ENCODE measurements at places on chromosomes 1 and 21.
A peak's percentile ranks its signal among the peaks of the same experiment; 100 is the strongest.

DNA sequence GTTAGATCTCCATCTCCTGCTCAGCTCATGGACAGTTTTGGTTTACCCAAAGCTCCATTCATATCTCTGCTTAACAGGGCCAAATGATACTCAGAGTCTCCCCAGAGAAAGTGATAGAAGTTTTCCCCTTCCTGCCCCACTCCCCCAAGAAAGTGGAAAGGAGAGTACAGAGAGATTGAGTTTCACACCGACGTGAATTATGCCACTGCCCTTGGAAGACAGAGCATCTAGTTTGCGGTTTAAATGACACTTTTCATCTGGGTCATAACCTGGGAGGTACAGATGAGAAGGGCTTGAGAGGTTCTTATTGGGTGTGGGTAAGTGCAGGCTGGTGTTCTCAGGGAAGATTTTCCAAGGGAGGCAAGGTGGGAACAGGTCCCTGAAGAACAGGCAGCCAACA, 6.9 kb upstream of the ZNF362 start:
- DNase-seq: no peak

DNA sequence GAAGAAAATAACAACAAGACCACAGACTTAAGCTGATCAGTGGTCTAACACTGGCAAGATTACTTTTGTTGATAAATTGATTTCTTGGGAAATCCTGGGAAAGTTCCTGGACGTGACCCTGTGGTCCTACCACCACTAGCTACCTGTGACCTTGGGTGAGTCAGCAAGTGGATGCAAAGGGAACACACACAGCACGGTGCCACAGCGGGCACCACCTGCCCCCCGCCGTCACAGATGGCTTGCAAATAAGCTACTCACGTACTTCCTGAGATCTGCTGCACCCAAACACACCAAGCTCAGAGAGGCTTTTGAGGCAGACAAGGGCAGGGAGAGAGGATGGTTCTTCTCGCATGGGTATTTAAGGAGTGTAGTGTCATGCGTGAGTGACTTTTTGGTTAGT, 12.7 kb downstream of the CFAP298 start:
- DNase-seq: no peak

DNA sequence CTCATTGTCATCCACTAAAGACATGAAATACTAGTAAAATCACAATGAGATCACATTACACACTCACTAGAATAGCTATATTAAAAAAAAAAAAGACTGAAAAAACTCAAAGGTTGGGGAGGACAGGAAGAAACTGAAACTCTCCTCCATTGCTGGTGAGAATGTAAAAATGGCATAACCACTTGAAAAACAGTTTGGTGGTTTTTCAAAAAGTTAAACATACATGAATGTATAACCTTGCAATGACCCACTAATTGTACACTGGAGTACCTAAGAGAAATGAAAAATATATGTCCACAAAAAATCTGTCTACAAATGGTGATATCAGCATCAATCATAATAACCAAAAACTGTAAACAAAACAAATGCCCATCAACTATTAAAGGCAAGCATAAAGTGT, 44.0 kb downstream of the NRIP1 start:
- no peak for DNase-seq

- peak; percentile 73 for DNase-seq
These were observed 919 bp downstream of the MCL1 start for GRCh38 chr1:150578272-150579109.

GRCh38 chr21:44896561-44897286, 23.2 kb upstream of the PTTG1IP start:
- no peak for DNase-seq

DNA sequence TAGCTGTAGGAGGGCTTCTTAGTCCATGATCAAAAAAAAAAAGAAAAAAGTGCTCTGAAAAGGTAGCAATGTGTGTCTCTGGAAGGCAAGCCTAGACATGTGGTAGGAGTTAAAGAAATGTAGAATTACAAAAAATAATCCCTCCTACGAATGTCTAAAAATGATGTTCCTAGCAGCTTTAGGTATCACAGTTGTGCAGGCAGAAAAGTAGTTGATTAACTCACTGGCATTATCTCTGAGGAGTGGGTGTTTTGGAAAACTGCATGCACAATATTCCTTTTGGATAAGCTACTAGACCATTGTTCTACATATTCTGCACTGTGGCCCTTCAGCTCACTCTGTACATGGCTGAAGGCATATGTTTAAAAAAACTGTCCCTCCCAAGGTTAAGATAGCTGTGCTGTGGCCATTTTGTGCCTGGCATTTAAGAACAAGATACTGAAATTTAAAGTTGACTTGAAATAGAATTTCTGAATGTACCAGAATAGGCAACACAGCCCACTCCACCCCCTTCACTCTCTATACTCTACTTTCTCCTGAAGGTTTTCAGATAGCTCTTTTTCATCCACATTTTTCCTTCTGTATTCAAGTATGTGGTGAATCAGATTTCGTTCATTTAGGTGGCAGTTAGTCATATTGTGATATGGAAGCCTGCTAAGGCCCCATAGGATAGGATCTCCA, 463.9 kb upstream of the LRRC7 start:
- no peak for DNase-seq

DNA sequence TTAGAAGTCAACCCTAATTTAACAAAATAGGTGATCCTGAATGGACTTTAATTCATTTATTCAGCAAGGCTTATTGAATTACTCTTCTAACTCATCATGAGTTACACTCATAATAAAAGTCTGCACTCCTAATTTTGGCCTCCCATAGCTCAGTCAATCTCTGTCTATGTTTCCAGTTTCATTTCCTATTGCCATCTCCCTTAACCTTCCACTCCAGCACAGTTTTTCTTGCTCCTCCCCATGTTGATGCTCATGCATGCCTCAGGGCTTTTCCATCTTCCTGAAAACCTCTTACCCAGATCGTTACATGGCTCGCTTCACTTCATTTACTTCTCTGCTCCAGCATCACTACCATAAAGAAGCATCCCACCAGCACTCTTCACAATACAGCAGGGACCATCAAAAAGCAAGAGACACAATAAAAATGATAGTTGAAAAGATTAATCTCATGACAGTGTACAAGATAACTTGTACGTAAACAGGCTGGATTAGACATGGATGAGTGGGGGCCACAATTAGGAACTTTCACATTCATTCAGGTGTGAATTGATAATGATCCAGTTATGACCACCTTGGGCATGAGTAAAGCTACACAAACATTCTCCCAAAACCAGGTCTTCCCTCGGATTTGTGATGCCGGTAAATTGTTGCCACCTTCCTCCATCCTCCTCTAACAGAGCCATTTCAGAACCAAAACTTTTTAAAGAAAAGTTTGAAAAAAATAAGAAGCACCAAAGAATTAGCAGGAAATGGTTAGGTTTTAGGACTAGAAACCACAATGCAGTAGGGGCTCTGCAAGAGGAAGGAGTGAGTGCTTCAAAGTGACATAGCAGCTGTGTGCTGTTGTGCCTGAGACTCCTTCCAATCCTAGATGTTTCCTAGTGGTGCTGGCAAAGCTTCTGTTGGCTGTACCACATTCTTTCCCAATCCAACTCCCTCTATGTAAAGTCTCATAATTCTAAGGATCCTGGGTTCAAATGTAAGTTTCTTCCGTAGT, 89.8 kb downstream of the OLFML2B start:
- DNase-seq: no peak

DNA sequence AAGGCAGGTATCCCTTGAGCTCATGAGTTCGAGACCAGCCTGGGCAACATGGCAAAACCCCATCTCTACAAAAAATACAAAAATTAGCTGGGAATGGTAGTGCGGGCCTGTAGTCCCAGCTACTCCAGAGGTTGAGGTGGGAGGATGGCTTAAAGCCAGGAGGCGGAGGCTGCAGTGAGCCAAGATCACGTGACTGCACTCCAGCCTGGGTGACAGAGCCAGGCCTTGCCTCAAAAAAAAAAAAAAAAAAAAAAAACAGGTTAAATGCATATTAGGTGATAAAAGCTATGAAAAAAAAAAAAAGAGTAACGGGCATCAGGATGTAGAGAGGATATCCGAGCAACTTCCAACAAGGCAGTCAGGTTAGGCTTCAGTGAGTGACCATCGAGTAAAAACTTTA, 2.8 kb upstream of the SRRM1 start:
- DNase-seq: no peak

- DNase-seq: no peak
These were observed 204.1 kb upstream of the PTGFR start for GRCh38 chr1:78286686-78287085.

DNA sequence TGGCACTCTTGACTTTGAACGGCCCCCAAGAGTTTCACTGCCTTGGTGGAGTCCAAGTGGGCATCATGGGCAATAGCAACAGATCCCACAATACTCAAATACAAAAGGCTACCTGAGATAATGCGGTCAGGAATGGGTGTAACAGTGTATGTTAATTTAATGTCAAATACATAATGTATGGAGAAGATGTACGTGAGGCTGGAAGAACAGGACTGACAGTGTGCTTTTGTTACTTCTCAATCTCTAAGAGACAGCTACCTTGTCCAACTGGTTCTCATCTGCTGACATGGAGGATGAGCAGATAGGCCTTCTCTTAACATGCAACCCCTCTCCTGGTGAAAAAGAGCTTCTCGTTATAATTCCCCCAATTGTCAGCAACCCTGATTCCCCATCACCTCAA, 167.2 kb downstream of the APP start:
- DNase-seq: no peak

GRCh38 chr1:31667065-31667785, 22.5 kb upstream of the PEF1 start:
- DNase-seq: no peak

GRCh38 chr1:226903819-226904716, 33.7 kb downstream of the PSEN2 start:
- DNase-seq: peak; percentile 54

GRCh38 chr1:232038706-232039677, 412.4 kb downstream of the DISC1 start:
- DNase-seq: peak; percentile 7

DNA sequence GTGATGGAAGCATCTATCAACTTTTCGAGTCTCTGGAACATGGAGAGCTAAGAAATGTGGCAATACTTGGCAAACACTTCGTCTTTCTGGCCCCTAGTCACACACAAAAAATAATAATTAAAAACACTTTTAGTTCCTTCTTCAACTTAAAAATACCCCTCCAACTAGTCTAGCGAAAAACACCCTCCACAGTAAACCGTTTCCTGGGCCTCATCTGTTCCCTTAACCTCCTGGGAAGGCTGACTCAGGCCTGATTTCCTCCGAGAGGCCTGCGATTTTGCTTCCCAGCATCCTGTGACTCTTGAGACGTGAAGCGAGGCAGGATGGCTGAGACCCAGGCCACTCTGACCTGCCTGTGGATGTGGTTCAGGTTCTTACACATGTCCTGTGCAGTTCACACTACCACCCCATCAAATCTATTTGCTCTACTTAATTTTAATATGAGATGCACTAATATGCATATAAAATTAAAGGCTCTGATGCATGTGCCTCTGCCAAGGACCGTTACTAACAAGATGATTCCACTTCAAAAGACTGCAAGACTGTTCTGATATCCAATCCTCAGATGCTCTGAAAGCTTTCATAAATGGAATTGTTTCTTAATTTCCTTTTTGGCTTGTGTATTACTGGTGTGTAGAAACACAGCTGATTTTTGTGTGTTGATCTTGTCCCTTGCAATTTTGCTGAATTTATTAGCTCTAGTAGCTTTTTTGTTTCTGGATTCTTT, 3.5 kb downstream of the NAV1 start:
- DNase-seq: peak; percentile 57

- no peak for DNase-seq
These were observed 44.9 kb downstream of the GFI1 start for GRCh38 chr1:92441697-92442342.

- DNase-seq: peak; percentile 95
These were observed 2.9 kb upstream of the SHCBP1L start for GRCh38 chr1:182955596-182956588.

- no peak for DNase-seq
These were observed 3.3 kb downstream of the WRAP73 start for GRCh38 chr1:3646596-3646995.

- DNase-seq: no peak
These were observed 122.2 kb downstream of the NFIA start for GRCh38 chr1:61204528-61204927.

DNA sequence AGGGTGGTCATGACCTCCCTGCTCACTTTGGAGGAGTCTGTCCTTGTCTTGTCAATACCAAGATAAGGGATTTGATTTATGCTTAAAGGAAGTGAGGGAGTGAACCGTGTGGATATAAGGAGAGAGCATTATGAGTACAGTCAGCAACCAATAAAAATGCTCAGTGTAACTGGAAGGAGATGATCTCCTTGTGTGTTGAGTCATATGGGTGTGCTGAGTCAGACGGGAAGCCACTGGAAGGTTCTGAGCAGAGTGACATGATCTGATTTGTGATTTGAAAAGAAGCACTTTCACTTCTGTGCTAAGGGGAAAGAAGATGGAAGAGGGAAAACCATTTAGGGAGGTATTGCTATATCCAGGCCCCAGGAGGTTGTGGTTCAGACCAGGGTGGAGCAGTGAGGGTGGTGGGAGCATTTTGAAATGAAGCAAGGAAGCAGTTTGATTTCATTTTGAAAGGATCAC, 2.5 kb upstream of the BCL10 start:
- peak; percentile 89 for DNase-seq
